NCI-H146 (cell line): ENCODE measurements at places on chromosomes 4 and X.

DNA sequence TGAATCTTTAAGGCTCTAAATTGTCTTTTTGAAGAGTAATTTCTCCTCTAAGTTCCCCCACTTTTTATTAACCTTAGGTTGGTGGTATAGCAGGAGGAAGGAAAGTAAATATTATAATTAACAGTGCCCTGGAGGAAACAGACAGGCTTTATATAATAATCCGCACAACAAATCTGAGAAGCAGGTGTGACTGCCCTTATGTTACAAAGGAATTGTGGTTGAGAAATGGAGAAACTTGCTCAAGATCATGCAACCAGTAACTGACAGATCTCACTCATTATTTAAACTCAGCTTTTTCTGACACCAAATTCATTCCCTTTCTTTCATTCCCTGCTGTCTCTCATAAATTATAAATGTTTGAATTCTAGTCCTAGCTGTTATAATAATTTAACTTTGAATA is 282.0 kb downstream of the PPP3CA start:
- DNase-seq = no peak

DNA sequence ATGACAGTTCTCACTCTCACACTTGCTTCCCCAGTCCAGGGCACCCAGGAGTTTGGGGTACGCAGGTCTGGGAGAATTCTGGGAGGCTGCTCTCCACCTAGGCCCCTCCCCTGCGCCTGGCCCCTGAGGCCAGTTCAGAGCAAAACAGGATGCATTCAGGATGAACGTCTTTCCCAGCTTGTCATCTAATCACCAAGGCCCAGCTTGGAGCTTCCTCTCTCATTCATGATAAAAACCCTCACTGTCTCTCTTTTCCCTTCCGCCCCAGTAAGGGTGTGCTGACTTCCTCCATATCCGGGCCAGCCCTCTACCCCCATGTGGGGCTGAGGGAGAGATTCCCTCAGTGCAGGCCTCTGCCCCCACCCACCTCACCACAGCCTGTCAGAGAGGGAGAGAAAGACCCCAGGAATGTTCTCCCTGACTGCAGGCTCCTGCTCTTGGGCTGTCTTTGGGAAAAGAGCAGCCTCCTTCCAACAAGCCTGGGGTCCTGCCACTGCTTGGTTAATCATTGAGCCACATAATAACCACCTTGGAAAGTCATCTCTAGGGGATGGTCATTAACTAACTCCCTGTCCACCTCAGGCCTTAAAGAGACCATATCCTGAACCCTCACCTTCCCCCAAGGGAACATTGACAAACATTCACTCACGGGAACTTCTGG is 50.1 kb downstream of the STARD8 start:
- DNase-seq = no peak

GRCh38 chr4:165351359-165352130 is 24.1 kb downstream of the MSMO1 start:
- no peak for DNase-seq

- DNase-seq = no peak
Measured at GRCh38 chr4:127917151-127917550, 36.5 kb downstream of the PLK4 start.

DNA sequence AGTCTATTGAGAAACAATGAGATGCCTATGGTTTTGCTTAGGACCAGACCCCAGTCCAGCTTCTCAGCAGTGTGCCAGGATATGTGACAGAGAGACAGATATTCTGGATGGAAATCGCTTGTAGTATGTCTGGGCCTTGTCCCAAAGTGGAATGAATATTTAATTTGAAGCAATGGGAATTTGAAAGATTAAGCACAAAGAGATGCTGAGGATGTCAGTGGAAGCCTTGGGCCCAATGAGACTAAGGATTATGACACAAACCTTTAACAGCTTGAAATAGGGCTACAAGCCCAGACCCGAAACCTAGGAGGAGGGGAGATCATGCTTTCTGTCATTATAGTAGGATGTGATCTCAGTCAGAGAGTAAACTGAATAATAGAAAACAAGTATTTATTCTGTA is 459.2 kb downstream of the FAT4 start:
- DNase-seq = no peak

GRCh38 chr4:3340700-3341083 is 47.9 kb downstream of the RGS12 start:
- peak; percentile 30 for DNase-seq

DNA sequence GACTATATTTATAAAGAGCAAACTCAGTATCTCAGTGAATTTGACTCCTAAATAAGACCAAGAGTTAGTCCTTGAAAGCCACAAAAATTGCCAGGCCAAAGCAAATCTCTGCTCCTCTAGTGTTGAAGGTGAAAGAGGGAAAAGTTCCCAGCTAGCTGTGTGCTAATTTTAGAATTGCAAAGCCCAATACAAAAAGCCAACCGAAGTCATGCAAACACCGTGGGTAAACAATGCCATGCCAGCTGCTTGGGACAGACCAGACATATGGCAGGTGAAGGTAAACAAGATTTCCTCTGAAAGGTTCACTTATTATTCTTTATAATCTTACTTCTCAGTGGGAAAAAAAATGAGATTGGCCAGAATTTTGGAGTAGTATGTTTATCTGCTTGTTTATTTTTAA is 80.5 kb upstream of the LNX1 start:
- peak; percentile 89 for DNase-seq

GRCh38 chrX:8191022-8191421 is 20.0 kb upstream of the VCX2 start:
- DNase-seq = no peak

DNA sequence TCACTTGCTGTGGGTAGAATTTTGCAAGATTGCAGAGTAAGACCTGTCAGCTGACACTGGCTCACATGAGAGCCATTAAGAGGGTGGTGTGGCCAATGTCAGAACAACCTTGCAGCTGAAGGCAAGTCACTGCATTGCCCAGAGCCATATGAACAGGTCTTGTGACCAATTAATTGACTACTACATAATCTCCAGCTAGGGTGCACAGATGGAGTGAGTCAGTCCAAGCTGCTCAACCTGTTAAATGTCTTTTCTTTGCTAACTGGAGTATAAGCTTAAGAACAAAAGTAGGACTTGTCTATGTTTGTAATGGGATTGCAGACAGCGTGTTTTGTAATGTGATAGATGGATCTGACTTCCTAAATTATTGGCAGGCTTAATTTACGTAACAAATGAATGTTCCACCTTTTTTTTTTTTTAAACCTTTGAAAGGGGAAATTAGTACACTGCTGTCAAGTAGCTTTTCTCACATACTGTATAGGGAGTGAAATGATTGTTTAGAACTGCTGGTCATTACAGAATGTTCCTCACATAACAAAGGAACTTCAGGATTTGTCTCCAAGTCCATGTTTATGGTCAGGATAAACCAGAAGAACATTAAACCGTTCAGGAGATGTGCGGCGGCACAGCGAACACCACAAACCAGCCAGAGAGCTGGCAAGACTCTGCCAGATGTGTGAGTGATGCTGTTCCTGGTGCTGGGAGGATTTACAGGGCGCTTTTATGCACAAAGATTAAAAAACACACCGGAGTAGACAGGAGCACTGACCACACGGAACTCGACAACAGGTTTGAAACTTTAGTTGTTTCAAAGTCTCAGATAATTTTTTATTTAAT is 37.0 kb downstream of the FNIP2 start:
- DNase-seq = peak; percentile 26

DNA sequence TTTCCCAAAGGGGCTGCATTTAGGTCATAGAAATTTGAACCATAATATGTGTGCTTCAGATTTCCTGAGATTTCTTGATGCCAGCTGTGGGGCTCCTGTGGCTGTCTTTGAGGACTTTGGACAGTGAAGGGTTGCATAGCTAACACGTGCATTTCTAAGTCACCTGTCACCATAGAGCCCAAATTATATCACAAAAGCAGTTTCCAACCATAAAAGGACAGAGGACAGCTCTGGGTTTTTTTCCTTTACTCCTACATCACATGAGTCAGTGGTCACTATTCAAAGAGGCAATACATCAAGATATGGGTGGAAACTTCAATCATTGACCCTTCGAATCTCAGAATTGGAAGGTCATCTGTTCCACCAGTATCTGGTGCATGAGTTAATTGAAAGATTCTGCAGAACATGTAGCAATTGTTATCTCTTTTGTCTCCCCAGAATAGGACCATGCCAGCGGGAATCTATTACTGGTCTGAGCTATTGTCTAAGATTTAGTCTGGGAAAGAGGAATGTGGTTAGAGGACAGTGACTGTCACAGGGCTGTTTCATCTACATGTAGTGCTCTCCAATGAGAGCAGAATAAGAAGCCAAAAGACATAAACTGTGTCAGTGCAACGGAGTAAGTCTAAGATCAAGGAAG is 133.5 kb downstream of the AASDH start:
- no peak for DNase-seq

DNA sequence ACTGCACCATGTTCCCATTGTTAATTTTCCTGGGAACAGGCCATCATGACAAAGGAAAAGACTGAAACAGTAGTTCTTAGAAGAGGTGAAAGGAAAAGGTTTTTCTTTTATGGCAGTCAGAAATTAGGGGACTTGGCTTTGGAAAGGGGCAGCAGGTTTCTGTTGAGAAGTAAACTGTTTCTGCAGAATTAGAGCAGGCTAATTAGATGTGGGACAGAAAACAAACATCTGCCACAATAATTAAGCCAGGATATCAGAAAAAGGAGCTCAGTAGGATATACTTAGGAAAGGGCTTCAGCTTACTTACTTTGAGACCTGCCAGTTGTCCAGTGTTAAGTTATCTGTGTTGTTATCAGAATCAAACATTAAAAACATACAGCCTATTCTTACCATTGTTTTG is 36.7 kb upstream of the STPG2 start:
- no peak for DNase-seq

- no peak for DNase-seq
Measured at GRCh38 chr4:149009223-149009622, 567.0 kb upstream of the NR3C2 start.

DNA sequence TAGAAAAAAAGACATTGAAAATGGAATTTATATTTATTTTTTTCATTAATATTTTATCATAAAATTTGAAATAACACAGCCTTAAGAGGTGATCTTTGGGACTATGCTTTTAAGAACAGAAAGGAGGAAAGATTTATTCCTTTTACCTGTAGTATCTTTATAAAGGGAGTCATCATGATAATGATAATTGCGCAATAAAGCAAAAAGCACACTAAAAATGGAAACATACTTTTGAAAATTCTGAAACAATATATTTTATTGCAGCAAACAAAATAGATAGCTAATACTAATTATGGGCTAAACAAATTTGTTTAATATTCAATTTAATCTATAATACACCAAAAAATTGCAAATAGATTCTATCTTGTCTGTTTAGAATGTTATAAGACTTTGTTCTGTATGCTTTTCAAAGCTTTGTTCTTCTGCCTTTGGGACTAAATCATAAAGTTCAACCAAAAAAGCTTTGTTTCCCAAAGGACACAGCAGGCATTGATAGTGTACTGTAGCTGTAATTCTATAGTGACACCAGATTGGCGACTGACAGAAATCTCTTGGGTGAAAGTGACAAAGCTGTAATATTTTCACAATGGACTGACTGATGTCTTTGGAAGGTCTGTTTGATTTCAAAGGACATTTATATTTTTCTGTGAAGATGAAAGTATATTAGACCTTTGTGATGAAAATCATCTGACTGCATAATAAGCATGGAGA is 2156.6 kb upstream of the TENM3 start:
- DNase-seq = no peak

GRCh38 chrX:47991263-47992094 is 12.3 kb downstream of the ZNF182 start:
- no peak for DNase-seq

DNA sequence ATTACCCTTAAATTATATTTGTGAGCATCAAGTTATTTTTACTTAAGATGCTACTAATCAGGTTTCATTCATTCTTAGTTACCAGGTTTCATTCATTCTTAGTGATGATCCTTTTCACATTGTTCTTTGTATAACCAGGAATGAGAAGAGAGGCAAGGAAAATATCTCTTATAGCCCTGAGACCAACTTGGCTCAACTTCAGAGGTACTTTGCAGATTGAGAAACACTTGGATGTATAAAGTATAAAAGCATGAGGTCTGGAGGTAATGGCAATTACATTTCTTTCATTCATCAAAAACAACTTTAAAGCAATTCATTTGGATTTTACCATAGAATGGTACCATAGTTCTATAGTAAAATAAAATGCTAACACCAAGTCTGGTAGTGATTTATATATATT is 231.0 kb downstream of the PRDM5 start:
- no peak for DNase-seq

DNA sequence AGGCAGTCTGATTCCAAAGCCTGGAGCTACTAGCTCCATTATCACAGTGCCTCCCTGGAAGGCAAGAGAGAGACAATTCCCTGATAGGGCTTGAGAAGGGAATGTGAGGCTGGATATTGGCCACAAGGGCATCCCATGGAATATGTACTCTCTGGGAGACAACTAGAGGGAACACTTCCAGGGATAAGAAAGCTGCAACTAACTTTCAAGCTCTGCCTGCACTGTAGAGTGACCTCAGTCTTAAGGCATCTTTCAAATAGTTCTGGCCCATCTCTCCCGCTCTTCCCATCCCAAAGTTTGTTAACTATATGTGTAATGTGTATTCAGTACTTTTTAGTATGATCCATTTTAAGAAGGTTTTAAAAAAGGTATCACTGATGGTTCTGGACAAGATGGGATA is 13.1 kb upstream of the RNF212 start:
- no peak for DNase-seq
